ENCODE measurements at places on chromosomes 3 and 15.

DNA sequence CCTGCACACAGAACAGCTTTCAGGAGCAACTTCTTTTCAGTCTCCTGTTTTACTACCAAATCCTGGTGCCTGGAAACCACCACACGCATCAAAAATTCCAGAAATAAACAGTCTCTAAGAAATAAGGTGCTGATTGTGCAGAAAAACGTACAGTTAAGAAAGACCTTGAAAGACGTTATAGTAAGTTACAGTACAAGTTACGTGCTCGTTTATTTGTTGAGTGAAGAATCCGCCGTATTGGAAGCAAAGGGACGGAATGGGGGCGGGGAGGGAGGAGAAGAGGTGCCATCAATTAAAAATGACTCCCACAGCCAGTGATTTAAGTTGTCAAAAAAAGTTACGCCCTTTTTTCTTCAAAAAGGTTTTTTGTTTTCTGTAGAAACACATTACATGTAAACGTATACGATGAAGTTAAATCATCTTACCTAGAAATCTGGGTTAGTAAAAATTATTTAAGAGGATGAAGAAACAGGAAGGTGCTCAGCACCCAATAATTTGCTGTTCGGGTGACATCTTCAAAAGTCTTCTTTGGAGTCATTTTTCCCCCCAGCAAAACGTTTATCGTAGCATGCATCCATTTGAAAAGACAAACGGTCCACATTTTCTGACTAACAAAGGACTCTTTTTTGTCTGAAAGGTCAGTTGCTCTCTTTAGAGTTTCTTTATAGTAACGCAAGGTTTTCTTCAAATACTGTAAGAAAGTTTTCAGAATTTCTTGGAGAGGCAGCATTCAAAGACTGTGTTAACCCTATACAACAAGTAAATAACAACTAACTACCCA is 782 bp upstream of the UACA start:
- no peak for DNase-seq

DNA sequence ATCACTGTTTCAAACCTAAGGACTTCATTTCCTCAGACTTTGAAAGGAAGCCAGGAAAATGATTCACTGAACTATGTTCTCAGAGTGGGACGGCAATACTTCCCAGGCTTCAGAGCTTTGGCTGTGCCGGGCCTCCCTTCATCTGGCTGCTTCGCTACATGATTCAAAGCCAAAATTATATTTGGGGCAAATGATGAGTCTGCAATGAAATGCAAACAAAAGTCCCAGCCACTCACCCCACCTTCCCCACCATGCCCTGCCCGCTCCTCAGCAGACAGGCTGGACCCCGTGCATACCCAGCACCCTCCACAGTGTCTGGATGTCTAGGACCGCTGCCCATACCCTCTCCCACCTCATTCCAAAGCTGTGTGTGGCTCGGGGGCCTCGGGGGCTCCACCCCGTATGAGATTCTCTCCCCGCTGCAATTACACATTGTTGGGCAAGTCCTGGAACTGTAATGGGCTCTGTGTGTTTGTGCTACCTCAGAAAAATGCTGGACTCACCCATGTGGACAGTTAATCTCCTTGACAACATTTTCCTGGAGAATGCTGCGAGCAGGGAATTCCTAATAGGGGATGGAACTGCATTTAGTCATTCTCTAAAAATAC is 32.2 kb downstream of the ATP10A start:
- no peak for DNase-seq

DNA sequence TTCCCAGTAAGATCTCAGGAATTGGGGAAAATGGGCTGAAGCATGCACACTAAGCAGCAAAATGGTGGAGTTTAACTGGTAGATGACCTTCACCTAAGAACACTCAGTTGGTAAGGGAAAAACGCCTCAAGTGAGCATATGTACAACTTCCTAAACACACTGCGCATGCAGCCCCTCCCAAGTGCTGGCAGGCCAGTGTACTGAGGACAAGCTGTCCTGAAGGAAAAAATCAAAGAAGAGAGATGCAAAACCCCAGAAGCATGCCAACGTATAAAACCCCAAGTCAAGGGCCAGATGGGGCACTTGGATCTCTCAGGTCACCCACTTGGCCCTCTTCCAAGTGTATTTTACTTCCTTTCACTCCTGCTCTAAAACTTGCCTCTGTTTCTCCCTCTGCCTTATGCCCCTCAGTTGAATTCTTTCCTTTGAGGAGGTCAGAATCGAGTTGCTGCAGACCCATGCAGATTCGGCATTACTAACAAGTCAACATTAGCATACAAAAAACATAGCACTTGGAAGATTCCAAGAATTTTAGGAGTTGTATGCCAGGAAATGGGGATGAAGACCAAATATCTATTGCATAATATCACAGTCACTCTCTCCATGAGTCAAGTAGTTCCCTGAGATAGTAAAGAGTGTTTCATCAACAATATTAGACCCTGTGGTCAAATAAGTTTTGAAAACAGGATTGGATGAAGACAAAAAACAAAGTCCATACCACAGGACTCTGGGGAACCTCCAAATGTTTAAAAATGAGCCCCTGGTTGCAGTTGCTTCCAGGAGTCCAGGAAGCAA is 10.8 kb upstream of the FYCO1 start:
- no peak for DNase-seq

- no peak for DNase-seq
These were observed 521 bp downstream of the IL5RA start for GRCh38 chr3:3109407-3110298.

- no peak for DNase-seq
These were observed 23.2 kb upstream of the ACTC1 start for GRCh38 chr15:34818526-34818925.

- no peak for DNase-seq
These were observed 8.7 kb upstream of the ACAP2 start for GRCh38 chr3:195451373-195452015.

DNA sequence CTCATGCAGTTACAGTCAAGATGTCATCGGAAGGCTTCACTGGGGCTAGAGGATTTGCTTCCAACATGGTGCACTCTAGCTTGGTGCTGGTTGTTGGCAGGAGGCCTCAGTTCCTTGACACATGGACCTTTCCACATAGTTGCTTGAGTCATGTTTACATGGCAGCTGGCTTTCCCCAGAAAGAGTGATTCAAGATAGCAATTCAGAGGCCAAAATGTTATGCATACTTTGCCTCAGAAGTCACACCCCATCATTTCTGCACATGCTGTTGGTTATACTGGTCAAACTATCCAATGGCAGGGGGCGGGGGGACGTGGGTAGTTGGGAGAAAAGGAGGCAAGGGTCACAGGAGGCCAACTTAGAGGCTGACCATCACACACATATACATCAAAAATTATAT is 58.7 kb downstream of the FOXB1 start:
- no peak for DNase-seq

- DNase-seq: no peak
These were observed 128.3 kb downstream of the ALCAM start for GRCh38 chr3:105495021-105495420.

DNA sequence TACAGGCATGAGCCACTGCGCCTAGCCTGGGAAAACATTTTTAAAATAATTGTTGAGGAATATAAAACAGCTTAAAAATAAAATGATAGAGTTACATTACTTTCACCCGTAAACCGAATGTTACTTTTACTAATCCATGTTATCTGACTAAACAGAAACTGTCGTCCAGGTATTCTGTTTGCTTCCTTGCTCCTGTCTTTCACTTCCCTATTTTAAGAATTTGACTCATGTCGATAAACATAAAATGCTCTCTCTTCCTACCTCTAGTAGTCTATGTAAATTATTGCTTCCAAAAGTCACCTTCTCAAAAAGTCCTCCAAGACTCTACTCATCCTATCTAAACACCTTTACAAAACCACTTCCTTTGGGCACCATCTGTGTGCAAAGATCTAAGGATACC is 216.4 kb downstream of the RBMS3 start:
- no peak for DNase-seq

- no peak for DNase-seq
These were observed 679.3 kb downstream of the OTOL1 start for GRCh38 chr3:162175878-162176277.

GRCh38 chr15:83890587-83890986 is 236.7 kb downstream of the ADAMTSL3 start:
- DNase-seq: no peak

GRCh38 chr3:67564008-67564407 is 90.4 kb downstream of the SUCLG2 start:
- no peak for DNase-seq

GRCh38 chr3:175107995-175108394 is 248.9 kb downstream of the NAALADL2 start:
- no peak for DNase-seq

DNA sequence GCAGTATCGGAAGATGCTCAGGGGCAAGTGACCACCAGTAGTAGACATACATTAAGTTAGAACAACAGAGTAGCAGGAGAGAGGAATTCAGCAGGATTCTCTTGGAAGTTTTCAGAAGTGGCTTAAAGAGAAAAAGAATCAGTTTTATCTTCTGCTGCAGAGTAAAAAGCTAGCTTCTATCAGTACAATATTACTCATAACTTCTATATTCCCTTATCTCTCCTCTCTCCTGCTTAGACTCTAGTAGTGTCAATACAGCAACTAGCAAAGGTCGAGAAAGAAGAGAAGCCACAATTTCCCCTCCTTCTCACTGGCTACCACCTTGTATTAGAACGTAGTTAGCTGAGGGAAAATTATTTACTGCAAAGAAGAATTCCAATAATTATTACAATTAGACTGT is 539.7 kb downstream of the DIPK2A start:
- DNase-seq: no peak

- DNase-seq: no peak
These were observed 104.2 kb upstream of the RAD18 start for GRCh38 chr3:9067352-9067975.

- DNase-seq: no peak
These were observed 363.4 kb downstream of the LRTM1 start for GRCh38 chr3:54564374-54564925.

DNA sequence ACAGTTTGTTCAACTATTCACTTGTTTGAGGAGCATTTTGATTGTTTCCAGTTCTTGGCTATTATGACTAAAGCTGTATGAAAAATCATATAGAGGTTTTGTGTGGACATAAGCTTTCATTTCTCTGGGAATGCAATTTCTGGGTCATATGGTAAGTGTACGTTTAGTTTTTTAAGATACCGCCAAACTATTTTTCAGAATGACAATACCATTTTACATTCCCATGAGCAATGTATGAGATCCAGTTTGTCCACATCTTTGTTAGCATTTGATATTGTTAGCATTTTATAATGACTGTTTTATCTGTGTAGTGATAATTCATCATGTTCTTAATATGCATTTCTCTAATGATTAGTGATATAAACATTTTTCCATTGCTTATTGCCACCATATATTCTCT is 258.7 kb upstream of the CTNNB1 start:
- no peak for DNase-seq

Data from stimulated activated CD8-positive, alpha-beta memory T cell treated with anti-CD3 and anti-CD28 coated beads, Interleukin-15, amount 100 ng/mL, for 1 hour (primary cell).